A673 (cell line): ENCODE measurements at places on chromosomes 3 and 15. TPM values are rescaled to one million over a fixed set of nuclear protein-coding genes. Genes with fewer than 3 reads are reported as not detected.

- peak; percentile 33 for DNase-seq
- H3K27ac ChIP-seq: no peak overlapping the region
- H3K4me3 ChIP-seq: no peak overlapping the region
- H3K27me3 ChIP-seq: no peaks in the 10 kb centered on the region
- H3K4me1 ChIP-seq: peaks cover 14% of the 10 kb centered on the region
Measured at GRCh38 chr15:68389041-68389930, 42.7 kb downstream of the ITGA11 start.

DNA sequence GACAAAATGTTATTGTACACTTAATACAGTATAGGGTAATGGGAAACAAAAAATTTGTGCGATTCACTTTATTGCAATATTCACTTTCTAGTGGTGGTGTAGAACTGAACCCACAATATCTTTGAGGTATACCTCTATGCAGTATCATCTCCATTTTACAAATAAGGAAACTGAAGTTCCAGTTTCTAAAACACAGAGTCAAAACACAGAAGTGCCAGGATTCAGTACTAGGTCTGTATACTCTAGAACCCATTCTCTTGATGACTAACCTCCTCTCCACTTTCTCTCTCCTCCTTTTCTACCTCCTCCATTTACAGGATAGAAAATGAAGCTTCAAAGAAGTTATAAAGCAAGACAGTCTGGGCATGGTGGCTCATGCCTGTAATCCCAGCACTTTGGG, 62.2 kb downstream of the MB21D2 start:
- no peaks in the 10 kb centered on the region for H3K36me3 ChIP-seq
- H3K27ac ChIP-seq: no peak overlapping the region
- H3K4me1 ChIP-seq: peaks cover 11% of the 10 kb centered on the region

DNA sequence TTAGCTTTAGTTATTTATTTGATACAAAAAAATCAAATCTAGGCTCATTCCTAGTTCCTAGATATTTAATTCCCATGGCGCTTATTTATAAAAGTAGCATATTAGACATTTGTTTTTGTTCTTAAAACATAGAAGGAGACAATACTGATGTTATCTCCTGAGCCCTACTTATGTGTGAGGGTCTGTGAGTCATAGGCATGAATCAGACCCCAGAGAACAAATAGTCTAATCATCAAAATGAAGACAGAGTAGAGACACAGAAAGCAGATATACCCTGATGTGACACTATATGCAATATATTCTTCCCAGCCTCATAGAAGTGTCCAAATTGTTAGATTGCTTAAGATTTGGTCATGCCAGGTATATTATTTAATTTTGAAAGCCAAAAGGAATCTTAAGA, 44.9 kb downstream of the PEX5L start:
- H3K4me1 ChIP-seq: no peaks in the 10 kb centered on the region
- DNase-seq: no peak
- no peaks in the 10 kb centered on the region for H3K36me3 ChIP-seq
- no peak overlapping the region for H3K4me3 ChIP-seq

- H3K4me1 ChIP-seq: peaks cover 9% of the 10 kb centered on the region
- no peaks in the 10 kb centered on the region for H3K36me3 ChIP-seq
- peaks cover 19% of the 10 kb centered on the region for H3K27me3 ChIP-seq
- no peak for DNase-seq
Measured at GRCh38 chr15:28101201-28101600, 2.1 kb upstream of the OCA2 start.

DNA sequence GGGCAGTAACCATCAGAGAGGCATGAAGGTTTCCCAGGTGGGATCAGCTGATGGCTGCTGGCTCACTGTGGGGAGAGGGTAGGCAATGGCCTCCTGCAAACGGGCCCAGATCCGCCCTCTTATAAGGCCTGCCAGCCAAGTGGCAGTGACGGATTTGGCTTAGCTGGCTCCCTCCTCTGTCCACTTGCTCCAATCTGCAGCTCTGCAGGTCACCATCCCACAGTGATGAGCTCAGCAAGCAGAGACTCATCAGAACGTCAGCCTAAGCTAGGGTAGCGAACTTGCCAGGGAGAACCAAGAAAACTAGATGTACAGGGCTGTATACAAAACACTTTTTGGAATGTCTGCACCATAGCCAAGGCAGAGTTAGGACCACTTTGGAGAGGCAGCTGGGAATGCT, 62.8 kb upstream of the DCLK3 start:
- no peaks in the 10 kb centered on the region for H3K4me1 ChIP-seq
- no peak overlapping the region for H3K4me3 ChIP-seq
- H3K36me3 ChIP-seq: no peaks in the 10 kb centered on the region
- DNase-seq: no peak
- no peaks in the 10 kb centered on the region for H3K27me3 ChIP-seq

- DNase-seq: peak; percentile 75
- H3K36me3 ChIP-seq: no peaks in the 10 kb centered on the region
- no peaks in the 10 kb centered on the region for H3K4me1 ChIP-seq
Measured at GRCh38 chr15:92097474-92098178, 244.1 kb downstream of the SLCO3A1 start.

- no peak overlapping the region for H3K4me3 ChIP-seq
- no peaks in the 10 kb centered on the region for H3K27me3 ChIP-seq
Measured at GRCh38 chr3:41489231-41489630, 289.9 kb downstream of the CTNNB1 start.

GRCh38 chr3:64188810-64189560, 36.3 kb downstream of the PRICKLE2 start:
- no peak overlapping the region for H3K4me3 ChIP-seq
- no peaks in the 10 kb centered on the region for H3K27me3 ChIP-seq
- peak; percentile 10 for DNase-seq
- H3K27ac ChIP-seq: no peak overlapping the region
- H3K36me3 ChIP-seq: no peaks in the 10 kb centered on the region
- H3K4me1 ChIP-seq: peaks cover 10% of the 10 kb centered on the region

The LYZL4 gene
- not detected in 2 replicates for total RNA-seq
